ENCODE measurements at places on chromosomes 3 and 15.
A peak's percentile ranks its signal among the peaks of the same experiment; 100 is the strongest.

- DNase-seq, result no peak
These were observed 18.0 kb downstream of the ZDHHC3 start for GRCh38 chr3:44957986-44958385.

DNA sequence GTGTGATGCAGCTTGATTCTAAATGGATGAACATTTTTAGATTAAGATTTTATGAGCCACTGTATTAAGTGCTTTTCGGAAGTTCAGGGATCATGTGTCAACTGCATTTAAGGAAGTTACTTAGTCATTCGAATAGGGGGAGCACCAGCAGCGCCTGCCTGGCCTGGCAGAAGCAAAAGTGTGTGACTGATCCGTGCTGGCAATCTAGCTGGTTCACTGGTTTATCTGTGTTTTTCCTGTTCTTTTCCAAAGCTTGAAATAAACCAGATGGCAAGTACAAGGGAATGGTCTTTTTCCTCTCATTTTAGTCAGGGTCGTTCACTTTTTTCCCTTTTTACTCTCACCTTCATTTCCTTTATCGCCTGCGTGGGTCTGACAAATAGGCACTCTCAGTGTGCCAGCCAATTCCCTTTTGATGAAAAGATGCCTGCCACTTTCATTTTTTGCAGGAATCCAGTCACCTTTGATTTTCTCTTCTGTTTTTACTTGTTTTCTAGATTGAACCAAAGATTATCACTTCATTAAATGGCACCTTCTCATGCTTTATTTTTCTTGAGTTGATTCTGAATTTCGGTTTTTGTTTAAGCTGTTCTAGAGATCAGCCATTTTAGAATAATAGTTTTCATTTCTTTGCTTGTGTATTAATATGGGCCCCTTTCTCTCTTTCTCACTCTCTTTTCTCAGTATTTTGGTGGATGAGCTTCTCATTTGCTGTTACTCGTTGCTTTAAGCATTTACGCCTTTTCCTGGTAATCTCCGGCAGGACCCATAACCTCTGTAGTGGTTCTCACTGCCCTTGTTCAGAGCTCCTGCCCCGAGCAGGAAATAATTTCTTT, 2.8 kb downstream of the ABHD2 start:
- DNase-seq, result no peak

- DNase-seq, result peak; percentile 33
These were observed 15.0 kb downstream of the KAT2B start for GRCh38 chr3:20055020-20055775.

- no peak for DNase-seq
These were observed 123.9 kb downstream of the ANO10 start for GRCh38 chr3:43497905-43498365.

DNA sequence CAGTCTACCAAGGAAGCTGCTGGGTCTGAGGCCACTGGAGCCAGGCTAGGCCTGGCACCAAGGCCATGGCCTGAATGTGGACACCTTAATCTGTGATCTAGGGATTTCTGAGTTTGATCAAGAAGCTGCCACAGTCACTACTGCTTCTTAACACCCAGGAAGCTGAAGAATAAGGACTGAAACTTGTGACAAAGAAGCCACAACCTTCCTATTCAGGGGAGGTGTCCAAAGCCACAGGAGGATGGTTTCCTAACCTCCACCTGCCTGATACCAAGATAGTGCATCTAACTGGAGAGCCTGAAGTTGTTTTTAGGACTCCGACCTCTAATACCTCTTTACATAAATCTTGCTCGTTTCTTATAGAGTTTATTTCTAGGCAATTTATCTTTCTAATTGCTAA, 5.5 kb upstream of the ANO10 start:
- no peak for DNase-seq

DNA sequence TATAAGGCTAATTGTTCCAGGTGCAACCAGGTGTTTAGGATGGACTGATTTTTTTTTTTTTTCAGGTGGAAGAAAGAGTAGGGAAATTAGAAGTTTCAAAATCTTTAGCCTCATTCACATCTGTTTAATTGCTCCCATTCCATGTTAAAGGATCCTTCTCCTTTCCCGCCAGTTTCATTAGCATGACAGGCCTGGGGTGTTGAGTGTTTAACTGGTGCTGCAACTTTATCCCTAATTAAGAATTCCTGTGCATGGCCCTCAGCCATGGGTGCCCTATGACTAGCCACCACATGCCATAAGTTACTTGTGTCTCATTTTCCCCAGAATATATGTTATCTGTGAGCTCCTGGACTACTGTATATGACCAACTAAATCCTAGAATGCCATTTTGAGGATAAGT, 501.4 kb downstream of the NSUN3 start:
- DNase-seq, result no peak
